HS-27A (cell line): ENCODE measurements at places on chromosomes 13 and 19.

- DNase-seq: no peak
These were observed 3.4 kb downstream of the DMWD start for GRCh38 chr19:45789035-45789786.

- DNase-seq: no peak
These were observed 196.9 kb downstream of the ZIC5 start for GRCh38 chr13:99774644-99775043.

GRCh38 chr19:34391813-34392212, 12.4 kb upstream of the PDCD2L start:
- DNase-seq: no peak

DNA sequence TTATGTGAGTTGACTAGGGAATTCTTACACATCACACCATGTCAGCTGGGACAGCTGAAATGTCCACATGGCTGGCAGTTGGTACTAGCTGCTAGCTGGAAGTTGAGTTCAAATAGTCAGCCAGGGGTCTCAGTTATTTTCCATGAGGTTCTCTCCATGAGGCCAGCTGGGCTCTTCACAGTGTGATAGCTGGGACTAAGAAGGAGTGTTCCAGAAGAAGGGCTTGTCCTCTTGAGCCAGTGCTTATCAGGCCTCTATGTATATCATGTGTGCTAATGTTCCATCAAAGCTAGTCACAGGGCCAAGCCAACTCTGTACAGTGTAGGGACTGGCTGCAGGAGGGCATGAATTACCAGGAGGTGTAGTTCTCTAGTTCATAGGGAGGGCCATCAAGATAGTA, 11.8 kb downstream of the USPL1 start:
- DNase-seq: no peak

- DNase-seq: no peak
These were observed 1.7 kb downstream of the MYO1F start for GRCh38 chr19:8575467-8575997.

GRCh38 chr19:32337084-32337808, 8.2 kb upstream of the ZNF507 start:
- no peak for DNase-seq

DNA sequence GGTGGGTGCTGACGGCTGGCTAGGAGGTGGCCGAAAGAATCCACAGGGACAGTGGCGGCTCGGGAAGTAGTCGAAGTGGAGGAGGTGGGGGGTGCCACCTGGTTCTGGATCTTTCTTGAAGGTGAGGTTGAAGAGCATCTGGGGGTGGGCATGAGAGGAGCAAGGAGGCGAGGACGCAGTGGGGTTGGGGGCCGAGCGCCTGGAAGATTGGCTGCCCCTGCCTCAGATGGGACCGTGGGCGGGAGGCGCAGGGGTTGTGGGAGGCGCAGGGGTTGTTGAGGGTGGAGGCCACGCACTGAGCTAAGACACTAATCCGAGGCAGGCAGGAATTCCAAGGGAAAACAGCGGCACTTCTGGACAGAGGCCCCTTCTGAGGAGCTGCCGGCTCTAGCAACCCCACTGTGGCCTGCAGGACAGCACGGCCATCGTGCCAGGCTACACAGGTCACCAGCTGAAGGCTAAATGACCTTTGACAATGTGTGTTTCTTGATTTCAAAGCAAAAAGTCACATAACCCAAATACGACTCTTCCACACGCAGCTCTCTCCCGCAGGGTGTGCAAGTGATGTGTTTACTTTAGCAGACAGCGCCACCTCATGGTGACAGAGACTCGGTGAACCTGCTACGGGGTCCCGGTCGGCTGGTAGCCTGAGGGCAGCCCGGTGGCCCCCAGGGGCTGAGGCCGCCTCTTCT, 44.1 kb upstream of the RANBP3 start:
- no peak for DNase-seq

- no peak for DNase-seq
These were observed 571 bp downstream of the SAFB2 start for GRCh38 chr19:5621945-5622464.

GRCh38 chr13:35228536-35228935, 248.0 kb downstream of the MAB21L1 start:
- DNase-seq: no peak

GRCh38 chr13:112740502-112741131, 50.8 kb downstream of the ATP11A start:
- DNase-seq: peak; percentile 43

DNA sequence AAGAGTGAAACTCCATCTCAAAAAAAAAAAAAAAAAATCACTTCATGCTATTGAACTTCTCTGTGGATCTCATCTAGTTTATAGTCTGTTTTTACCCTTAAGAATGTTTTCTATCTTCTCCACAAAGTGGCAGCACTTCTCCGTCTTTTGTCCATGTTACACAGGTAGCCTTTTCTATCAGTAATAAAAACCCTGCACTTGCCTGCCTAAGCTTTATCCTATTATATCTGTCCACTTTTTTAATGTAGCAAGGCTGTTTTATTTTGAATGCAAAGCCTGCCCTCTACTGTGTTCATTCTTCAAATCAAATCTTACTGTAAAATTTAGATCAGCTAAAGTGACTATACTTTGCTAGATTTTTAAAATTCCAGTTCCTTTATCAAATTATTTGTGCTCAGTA, 124.0 kb downstream of the STOML3 start:
- no peak for DNase-seq

GRCh38 chr13:110913322-110914080, 1.4 kb downstream of the ANKRD10 start:
- DNase-seq: no peak

DNA sequence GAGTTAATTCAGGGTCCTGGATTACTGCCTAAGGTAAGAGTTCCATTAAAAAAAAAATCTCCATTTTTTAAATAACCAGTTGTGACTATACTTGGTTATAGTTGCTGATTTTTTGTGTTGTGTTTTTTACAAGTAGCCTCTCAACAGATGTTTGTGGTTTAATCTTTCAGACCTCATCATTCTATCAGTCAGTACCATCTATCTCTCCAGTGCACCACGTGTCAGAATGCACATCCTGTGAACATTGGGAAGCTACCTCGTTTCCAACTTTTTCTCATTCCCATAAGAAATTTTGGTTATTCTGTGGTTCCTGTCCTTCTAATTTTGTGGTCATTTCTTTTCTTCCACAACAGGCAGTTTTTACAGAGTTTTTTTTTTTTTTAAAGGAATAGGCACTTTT, 39.2 kb downstream of the WDFY2 start:
- no peak for DNase-seq

DNA sequence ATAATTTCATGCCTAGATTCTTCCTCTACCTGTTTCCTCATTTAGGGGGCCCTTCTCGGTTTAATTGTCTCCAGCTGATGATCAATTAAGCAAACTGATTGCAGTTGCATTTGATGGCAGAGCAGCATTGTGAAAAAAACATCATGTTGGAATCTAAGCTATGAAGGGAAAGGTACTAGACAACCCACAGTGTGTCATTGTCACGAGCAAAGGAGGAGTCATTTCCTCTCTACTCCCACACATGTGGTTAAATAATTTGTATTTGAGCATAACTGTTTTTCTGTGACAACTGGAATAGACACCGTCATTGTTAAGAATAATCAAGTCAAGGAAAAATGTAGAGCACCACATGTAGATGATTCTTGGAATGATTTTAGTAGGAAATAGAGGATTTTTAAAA, 240.3 kb downstream of the DCT start:
- no peak for DNase-seq

- DNase-seq: no peak
These were observed 28.5 kb upstream of the PLEKHF1 start for GRCh38 chr19:29636553-29637360.

GRCh38 chr13:29923554-29924481, 73.4 kb upstream of the UBL3 start:
- DNase-seq: peak; percentile 92

DNA sequence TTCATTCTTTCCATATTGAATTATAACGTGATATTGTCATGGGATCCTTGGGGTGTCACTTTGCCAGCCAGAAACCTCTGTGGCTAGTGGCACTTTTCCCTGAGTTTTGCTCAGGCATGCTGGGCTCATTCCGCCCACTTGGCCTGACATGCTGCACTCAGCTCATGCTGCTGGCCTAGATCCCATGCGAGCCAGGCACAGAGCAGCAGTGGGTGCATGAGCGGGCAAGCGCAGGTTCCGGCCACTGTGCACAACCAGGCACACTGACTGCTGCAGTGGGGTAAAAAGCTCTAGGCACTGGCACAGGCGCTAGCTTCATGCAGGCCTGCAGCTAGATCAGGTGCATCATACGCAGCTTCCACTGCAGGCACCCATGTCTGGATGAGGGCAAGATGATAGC, 221.2 kb downstream of the MAB21L1 start:
- no peak for DNase-seq

GRCh38 chr13:29125934-29126424, 305.8 kb downstream of the MTUS2 start:
- DNase-seq: no peak

DNA sequence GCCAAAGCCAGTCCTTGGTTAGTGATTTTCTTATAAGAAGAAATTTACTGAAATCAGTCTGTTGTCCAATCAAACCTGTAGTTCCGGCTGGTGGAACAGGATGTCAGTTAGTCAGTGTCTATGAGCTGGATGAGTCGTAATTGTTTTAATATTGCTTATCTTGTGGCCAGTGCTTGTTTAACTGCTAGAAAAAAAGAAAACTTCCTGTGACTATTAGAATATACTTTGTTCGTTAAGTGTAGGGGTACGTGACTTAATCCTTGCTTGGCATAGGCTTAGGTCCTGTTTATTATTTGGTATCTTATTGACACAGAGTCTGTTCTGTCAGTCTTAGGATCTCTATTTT, 1484.8 kb upstream of the MIR17HG start:
- DNase-seq: no peak

DNA sequence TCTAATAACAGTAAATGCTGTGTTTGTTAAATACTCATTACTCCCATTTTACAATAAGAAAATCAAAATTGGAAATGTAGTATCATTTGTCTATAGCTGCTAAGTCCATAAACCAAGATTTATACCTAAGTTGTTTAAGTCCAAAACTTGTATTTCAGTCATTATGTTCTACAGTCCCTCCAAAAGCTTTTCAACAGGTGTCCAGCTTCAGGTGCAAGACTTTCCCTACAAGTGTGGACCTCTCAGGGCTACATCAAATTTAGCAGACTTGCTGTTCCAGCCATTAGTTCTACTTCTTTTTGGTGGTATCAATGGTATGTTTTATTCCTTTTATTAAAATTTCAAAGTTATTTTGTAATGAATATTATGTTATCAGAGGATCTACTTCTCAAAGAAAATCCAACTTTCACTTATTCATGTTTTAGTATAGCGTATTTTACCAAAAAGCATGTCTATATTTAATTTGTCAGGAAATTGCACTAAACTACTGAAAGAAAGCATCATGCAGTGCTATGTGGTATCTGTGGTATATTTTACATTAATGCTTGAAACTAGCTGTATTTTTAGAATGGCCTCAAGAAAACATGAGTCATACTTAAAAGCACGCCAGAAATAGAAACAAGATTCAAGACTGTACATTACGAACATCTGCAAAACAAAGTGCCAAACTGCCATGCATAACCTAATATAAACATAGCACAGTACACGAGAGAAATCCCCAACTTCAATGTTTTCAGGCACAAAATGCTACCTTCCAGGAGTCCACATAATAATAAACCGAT, 44.5 kb downstream of the VWA8 start:
- peak; percentile 19 for DNase-seq

DNA sequence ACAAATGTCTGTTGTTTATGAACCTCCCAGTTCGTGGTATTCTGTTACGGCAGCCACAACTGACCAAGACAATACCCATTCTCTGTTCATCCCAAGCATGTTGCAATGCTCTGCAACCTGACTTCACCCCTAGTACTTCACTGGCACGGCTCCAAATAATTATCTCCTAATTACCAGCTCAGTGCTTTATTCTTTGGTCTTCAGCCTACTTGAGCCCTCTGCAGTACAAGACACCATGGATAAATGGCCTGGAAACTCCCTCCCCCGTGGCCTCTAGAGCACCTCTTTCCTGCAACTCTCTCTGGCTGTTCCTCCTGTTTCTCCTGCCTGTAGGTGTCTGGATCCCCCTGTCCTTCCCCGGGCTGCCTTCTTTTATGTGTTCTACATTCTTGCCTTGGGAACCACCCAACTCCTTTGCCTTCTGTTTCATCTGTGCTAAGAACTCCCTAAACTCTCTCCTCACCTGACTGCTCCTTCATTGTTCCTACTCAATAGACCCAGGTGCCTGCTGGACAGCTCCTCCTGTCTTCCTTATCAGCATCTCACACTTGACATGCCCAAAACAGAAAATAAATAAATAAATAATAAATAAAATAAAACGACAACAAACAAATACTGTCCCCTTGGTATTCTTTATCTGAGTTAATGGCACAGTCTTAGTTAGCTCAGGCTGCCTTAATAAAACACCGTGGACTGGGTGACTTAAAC, 200.4 kb upstream of the IPO5 start:
- no peak for DNase-seq

GRCh38 chr19:47626238-47626637, 17.3 kb downstream of the BICRA start:
- no peak for DNase-seq

GRCh38 chr19:12996406-12997094, 1.3 kb downstream of the NFIX start:
- no peak for DNase-seq

GRCh38 chr13:41075034-41075433, 13.7 kb downstream of the WBP4 start:
- DNase-seq: no peak

DNA sequence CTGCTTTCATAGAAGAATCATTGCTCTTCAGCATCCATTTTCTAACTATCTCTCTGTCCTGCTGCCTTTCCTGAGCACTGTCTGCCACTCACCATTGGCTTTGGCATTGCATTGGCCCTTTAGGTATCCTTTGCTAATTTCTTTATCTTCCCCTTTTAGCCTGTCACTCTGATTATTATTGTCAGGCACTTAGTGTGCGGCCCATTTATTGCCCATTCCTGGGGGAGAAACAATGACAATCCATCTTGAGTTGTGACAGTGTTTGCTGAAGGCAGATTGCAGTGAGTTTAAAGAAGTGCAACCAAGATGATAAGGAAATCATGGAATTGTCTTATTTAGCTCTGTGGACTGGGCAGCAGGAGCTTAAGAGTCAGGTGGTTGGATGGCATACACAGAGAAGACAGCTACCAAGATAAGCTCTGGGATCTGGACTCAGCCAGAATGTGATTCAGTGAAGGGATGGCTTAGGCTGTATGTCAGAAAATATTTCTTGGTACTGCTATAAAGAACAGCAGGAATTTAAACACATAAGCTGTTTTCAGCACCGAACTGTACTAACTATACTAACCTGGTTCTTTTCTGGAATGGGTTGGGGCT, 25.3 kb downstream of the B3GLCT start:
- DNase-seq: no peak

GRCh38 chr13:96795670-96796069, 198.6 kb downstream of the OXGR1 start:
- no peak for DNase-seq

GRCh38 chr13:59834801-59835200, 328.9 kb downstream of the DIAPH3 start:
- no peak for DNase-seq
